ENCODE measurements at places on chromosomes 5 and 9.
A peak's percentile ranks its signal among the peaks of the same experiment; 100 is the strongest.

DNA sequence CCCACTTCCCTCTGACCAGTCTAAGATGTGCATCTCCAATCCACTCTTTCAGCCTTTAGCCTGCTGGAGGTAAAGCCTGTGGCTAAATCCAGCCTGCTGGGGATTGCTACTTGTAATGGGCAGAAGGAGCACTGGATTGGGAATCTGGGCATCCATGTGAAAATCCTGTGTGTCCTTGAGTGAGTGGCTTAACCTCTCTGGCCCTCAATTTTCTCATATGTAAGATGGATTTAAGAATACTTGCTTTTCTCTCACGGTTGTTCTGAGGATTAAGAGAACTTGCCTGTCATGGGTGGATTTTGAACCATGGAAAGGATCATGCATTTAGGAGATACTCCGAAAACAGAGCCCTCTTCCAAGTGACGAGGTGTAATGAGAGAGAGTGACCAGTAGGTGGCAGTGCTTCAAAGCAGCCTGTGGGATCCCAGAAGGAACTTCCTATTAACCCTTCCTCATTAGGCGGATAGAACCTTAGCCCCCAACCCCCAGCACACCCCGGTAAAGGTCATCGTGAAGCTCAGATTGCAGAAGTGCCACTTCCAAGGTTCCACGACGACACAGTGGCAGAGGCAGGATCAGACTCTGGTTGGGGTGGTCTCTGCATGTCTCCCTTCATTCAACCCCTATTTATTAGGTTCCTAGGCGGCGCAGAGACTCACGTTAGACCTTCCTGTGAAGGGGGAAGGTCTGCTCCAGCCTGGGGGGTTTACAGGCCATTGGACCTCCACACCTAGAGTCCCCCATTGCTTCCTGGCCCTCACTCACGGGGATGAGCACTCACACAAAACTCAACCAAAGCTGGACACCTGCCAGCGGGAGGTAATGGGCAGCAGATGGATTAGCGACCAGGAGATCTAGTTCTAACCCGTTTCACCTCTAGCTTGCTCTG, 68.7 kb upstream of the ZNF618 start:
- DNase-seq: peak; percentile 22

- no peak for DNase-seq
Observed at GRCh38 chr5:77937015-77937908, 161.1 kb upstream of the TBCA start.

DNA sequence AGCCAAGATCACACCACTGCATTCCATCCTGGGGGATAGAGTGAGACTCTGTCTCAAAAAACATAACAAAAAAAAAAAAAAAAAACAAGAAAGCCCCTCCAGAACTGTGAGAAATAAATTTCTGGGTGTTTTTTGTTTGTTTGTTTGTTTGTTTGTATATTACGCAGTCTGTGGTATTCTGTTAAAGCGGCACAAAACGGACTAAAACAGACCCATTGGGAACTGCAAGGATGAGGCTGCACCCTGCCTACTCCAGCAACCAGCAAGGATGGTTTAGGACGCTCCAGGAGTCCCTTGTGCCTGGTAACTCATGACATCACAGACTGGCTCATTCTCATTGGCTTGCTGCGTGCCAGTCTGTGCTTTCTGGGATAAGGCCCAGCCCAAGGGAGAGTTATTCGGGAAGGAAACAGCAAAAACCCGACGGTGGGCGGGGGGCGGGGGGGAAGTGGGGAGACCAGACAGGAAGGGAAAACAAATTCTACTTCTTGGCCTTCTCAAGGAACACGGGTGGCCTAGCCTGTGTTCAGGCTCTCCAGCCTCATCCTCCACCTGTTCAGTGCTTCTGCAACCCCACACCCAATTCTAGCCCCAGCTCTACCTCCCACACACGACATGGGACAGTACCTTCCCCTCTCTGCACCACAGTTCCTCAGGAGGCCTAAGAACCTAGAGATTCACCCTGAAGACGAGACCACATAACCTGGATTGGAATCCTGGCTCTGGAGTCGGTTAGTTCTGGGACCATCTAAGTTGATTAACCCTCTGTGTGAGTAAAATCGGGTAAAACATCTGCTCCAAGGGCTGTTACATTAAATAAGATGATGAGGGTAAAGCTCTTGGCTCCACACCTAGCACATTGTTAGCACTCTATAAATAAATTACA, 2.8 kb downstream of the CD74 start:
- DNase-seq: peak; percentile 58

DNA sequence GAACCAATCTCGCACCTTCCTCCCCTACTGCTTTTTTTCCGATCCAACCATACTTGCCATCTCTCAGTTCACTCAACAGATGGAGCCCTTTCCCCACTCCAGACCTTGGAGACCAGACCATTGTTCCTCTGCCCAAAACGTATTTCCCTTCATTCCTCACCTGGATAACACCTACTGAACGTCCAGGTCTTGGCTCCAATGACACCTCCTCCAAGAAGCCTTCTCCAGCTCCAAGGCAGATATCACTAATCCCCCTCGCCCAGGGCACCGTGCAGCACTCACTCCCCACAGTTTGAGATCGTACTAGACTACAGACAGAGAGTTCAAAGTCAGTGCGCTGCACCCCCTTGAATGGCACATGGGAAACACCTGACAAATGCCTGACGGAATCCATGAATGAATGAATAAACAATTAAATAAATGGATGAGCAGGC, 47.1 kb upstream of the AKNA start:
- DNase-seq: no peak

- DNase-seq: no peak
Observed at GRCh38 chr9:136156209-136157120, 37.8 kb upstream of the TMEM250 start.

GRCh38 chr5:82525626-82526025, 247.5 kb upstream of the RPS23 start:
- no peak for DNase-seq

DNA sequence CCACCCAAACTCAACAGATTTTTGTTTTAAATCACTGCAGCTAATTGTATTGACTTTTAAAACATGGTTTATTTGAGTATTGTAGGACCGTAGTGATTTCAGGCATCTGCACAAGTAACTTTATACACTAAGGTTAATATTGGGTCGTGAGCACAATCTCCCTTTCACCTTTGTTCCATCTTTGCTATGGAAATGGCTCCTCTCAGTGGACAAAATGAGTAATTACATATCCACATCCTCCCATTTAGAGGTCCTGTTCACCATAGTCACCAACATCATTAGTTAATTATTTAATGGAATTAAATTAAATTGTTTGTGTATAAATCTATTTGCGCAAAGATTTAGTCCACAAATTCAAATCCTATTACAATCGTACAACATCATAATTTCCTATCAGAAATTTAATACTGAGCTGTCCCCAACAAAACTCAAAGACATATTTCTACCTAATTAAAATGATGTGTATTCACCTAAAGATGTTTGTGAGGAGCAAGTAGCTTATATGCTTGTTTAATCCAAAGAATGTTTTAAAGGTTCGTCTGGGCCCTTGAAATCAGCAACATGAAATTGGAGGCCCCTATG, 173.0 kb upstream of the DAPK1 start:
- peak; percentile 54 for DNase-seq

GRCh38 chr5:886716-887325, 5.8 kb downstream of the BRD9 start:
- DNase-seq: no peak

- no peak for DNase-seq
Observed at GRCh38 chr5:127809533-127809932, 106.3 kb downstream of the CCDC192 start.

GRCh38 chr5:96344678-96345577, 88.1 kb downstream of the PCSK1 start:
- peak; percentile 63 for DNase-seq

DNA sequence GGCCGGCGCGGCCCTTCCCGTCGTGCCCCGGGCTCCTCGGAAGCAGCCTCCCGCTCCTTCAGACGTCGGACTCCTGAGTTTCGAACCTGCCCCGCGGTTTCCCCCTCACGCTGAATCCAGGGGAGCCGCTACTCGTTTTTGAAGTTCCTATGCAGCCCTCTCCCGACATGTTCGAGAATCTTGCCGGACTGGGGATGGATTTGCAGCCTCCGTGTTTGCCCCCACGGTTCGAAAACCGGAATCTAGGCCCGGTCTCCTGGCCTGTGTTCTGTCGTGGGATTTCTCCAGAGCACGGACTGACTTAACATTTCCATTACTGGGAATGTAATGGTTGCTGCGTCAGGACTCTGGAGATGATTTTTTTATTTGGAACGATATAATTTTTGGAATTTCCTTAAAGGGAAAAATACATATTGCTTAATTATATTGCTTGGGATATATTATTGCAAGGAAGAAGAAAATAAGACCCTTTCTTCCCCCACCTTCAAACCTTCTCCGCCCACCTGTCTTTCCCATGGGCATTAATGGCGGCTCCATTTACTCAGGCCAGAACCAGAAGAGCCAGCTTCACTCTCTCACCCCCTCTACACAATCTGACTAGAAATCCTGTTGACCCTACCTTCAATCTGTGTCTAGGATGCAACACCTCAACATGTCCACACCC, 8.5 kb upstream of the MGAT1 start:
- no peak for DNase-seq

GRCh38 chr5:851076-851475, 290 bp upstream of the ZDHHC11 start:
- DNase-seq: no peak

- no peak for DNase-seq
Observed at GRCh38 chr9:16119261-16120230, 566.7 kb downstream of the CCDC171 start.

GRCh38 chr5:149172261-149172660, 31.0 kb downstream of the ABLIM3 start:
- DNase-seq: no peak

- DNase-seq: no peak
Observed at GRCh38 chr9:35951736-35952135, 6.2 kb downstream of the OR2S2 start.

- DNase-seq: no peak
Observed at GRCh38 chr9:129333617-129334104, 155.6 kb upstream of the IER5L start.

GRCh38 chr5:159899067-159900049, 16.9 kb upstream of the ADRA1B start:
- DNase-seq: no peak

- no peak for DNase-seq
Observed at GRCh38 chr5:959581-960531, 48.7 kb upstream of the NKD2 start.

- no peak for DNase-seq
Observed at GRCh38 chr5:171846323-171846722, 60.7 kb downstream of the SMIM23 start.

GRCh38 chr5:178357121-178357521, 124.5 kb upstream of the PHYKPL start:
- no peak for DNase-seq

- no peak for DNase-seq
Observed at GRCh38 chr5:14385019-14385418, 196.6 kb upstream of the OTULINL start.

DNA sequence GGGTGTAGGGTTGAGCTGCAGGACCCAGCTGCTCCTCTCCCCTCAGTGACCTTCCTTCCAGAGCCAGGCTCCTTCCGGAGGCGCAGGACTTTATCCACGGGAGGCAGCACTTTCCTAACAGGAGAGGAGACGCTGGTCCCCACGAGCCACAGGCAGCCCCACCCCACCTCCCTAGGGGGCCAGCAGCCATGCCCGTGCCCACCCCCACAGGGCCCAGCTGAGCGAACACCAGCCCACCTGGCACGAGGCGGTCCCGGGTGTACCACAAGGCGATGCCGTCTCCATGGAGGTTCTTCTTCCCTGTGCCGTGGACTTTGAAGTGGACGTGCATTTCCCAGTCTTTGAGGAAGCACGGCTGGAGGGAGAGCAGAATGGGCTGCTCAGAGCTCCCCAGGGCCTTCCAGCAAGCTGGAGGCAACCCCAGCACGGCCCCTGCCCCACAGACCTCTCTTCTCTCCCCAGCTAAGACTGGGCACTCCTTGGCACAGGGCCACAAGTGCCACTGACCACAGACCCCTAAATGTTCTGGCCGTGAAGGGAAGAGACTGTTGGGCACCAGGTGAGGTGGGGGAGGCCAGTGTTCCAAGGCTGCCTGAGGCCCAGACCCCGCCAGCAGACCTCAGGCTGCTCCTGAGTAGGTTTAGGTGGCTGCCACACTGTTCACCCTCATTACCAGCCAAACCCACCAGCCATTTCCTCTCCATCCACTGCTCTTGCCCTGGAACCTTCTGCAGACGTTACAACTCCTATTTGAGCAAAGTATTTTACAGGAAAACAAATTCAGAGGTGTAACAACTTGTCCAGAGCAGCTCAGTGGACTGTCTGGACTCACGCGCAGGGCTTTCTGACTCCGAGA, 13.0 kb downstream of the LMAN2 start:
- DNase-seq: no peak

- no peak for DNase-seq
Observed at GRCh38 chr5:136032564-136032963, 3.8 kb downstream of the TGFBI start.

DNA sequence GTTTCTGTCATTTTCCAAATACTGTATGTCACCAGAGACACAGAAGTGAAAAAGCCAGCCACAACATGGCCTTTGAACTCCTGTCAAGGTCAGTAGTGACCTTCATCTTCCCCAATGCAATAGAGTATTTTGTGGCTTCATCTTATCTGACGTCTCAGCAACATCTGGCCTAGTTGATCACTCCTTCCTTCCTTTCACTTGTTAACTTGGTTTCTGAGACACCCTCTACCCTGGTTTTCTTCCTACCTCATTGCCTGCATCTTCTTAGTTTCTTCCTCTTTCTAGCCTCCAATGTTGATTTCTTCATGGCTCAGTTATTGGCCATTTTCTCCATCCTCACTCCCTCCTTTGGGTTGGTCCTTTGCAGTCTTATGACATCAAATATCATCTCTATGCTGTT, 36.3 kb downstream of the GLIS3 start:
- DNase-seq: no peak

DNA sequence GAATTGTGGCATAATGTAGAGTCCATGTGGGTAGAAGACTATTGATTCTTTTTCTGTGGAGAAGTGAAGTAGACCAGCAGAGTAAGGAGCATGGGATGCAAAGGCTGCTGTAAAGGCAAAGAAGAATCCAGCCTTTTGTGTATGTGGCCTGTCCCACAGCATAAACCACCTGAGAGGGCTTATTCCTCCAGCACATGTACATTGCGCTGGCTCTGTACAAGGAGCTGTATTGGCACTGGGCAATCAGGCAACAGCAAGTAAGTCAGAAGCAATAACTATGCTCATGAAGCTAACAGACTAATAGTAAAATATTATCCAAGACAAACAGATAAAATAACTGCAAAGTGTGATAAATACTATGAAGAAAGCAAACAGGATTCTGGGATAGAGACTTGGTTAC, 86.2 kb downstream of the LURAP1L start:
- DNase-seq: no peak

GRCh38 chr9:87741891-87742290, 16.0 kb downstream of the CTSL start:
- no peak for DNase-seq

- DNase-seq: no peak
Observed at GRCh38 chr5:93385655-93386054, 195.4 kb downstream of the NR2F1-AS1 start.

- DNase-seq: no peak
Observed at GRCh38 chr9:133581011-133581410, 28.2 kb downstream of the FAM163B start.

- DNase-seq: no peak
Observed at GRCh38 chr5:59693492-59694309, 199.8 kb downstream of the PDE4D start.

GRCh38 chr5:57325678-57326397, 152.0 kb downstream of the GPBP1 start:
- DNase-seq: no peak
